Activated B cell treated with CpG ODN at 0.5 μM for 24 hours (primary cell): ENCODE measurements at places on chromosomes 6 and 20. TPM values are rescaled to one million over a fixed set of nuclear protein-coding genes. Genes with fewer than 3 reads are reported as not detected.

DNA sequence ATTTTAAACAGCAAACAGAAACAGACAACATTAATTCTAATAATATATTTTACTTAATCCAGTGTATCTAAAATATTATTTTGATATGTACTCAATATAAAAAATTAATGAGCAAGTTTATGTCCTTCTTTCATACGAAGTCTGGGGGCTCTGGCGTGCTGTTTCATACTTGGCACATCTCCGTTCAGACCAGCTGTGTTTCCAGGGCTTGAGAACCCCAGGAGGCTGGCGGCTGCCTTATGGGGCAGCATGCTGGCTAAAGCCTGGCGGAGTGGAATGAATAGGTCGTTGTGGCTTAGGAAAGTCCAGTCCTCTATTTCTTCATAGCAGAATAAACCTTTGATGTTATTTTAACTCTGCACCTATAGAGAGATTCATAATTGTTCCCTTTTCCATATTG, 43.3 kb downstream of the DUSP22 start:
- DNase-seq: peak; percentile 11
- H3K27ac ChIP-seq: no peak overlapping the region
- no peaks in the 10 kb centered on the region for H3K27me3 ChIP-seq
- H3K36me3 ChIP-seq: no peaks in the 10 kb centered on the region
- no peak overlapping the region for H3K4me3 ChIP-seq
- H3K4me1 ChIP-seq: peaks cover 67% of the 10 kb centered on the region

DNA sequence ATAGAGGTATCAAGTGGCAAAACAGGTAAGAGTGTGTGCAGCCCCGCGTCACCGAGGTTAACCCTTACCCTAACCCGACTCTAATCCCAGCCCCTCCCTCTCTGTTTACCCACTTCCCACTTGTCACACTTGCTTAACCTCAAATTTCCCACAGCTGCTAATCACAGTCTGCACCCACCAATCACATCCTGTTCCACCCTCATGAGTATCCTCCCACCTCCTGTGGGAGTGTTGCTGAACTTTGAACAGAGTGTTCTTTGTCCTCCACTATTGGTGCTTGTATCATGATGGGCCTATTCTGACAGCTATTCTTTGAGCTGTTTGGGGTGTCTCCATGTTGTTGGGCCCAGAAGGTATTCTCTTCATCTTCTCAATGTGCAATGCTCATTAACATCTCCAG, 487.8 kb downstream of the PTPRT start:
- no peaks in the 10 kb centered on the region for H3K27me3 ChIP-seq
- no peak overlapping the region for H3K27ac ChIP-seq
- no peaks in the 10 kb centered on the region for H3K4me1 ChIP-seq
- H3K36me3 ChIP-seq: no peaks in the 10 kb centered on the region

- peaks cover 15% of the 10 kb centered on the region for H3K27me3 ChIP-seq
- no peak overlapping the region for H3K4me3 ChIP-seq
- no peak for DNase-seq
- no peaks in the 10 kb centered on the region for H3K36me3 ChIP-seq
These were observed 21.0 kb upstream of the PRELID3B start for GRCh38 chr20:59063358-59064213.

DNA sequence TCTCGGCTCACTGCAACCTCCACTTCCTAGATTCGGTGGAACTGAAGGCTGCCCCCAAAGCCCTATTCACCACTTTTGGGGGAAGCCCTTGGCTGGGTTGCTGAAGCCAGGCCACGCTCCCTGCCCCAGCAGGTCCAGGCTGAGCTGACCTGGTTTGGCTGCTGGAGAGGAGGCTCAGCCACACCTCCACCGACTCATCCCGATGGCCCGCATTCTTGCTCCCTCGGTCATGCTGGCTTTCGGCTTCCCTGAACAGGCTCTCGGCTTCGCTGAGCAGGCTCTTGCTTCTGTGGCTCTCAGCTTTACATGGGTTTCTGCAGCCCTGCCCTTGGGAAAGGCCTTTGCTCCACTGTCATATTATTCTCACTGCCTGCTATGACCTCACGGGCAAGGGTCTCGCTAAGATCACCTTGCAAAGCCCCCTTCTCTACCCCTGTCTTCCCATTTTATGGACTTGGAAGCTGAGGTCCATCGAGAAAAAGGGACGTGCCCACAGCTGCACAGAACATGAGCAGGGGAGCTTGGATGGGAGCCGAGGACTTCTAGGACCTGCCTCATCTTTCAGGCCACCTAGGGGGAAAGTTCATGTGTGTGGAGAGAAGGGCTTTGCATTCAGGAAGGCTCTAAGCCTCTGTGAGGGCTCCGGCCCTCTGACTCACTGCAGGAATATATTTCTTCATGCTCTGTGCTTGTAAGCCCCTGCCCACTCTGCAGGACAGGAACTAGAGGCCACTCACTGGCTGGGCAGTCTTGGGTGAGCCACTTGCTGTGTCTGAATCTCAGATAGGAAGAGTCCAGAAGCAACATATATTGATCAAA, 15.6 kb downstream of the ARHGAP40 start:
- H3K27ac ChIP-seq: no peak overlapping the region
- peaks cover 38% of the 10 kb centered on the region for H3K27me3 ChIP-seq
- no peak for DNase-seq

DNA sequence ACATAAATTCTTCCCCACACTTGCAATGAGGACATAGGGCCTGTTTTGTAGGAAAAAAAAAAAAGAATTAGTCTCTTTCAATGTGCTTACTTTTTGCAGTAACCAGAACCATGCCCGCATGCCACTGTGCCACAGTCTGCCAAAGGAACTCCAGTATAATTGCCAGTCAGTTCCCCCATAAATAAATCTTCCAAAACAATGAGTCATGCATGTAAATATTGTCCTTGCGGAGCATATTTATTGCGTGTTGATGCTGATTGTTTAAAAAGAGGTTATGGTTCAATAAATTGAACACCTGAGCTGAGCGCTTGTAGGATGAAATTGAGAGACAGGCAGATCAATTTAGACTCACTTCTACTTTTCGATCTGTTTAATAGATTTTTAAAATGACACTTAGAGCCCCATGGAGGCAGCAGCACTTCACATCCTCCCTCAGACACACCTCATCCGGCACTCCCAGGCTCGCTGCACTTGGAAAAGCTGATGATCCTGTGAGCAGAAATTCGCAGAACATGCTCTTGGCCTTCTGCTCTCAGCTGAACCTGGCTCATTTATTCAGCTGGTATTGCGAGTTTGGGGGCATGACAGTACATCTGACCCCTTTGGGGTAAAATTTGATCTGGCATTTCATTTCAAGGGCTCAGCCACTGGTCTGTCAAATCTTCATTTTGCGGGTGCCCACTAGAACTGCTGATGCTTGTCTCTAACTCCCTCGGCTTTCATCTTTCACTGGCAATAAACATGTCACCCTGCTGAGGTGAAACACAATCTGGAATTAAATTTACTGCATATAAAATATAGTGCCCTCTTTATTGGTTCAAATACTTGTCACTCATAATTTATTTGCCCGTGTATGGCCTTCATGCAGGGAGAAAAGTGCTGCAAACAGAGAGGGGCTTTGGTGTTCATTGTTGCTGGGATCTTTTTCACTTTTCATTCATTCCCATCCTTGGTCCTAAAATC, 371.1 kb upstream of the POU3F2 start:
- no peak overlapping the region for H3K27ac ChIP-seq
- DNase-seq: no peak
- no peak overlapping the region for H3K4me3 ChIP-seq

The HTR1E gene
- total RNA-seq: not detected in 2 replicates

DNA sequence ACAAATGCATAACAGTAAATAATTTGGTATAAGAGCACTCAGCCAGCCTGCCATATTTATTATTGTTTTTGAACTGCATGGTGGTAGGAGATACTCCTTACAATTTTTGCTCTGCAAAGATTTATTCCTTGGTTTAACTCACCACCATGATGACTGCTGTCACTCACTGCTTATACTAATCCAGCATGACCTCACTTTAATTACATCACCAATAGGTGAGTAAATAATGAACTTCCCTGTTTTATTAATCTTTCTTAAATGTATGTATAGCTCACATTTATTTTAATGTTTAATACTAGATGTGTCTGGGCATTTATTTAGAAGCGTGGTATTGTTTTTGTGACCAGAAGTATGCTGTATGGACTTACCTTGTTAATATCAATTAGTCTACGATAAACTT, 12.8 kb upstream of the TP53TG5 start:
- no peak overlapping the region for H3K27ac ChIP-seq
- H3K4me3 ChIP-seq: no peak overlapping the region
- peaks cover 14% of the 10 kb centered on the region for H3K36me3 ChIP-seq
- DNase-seq: no peak

DNA sequence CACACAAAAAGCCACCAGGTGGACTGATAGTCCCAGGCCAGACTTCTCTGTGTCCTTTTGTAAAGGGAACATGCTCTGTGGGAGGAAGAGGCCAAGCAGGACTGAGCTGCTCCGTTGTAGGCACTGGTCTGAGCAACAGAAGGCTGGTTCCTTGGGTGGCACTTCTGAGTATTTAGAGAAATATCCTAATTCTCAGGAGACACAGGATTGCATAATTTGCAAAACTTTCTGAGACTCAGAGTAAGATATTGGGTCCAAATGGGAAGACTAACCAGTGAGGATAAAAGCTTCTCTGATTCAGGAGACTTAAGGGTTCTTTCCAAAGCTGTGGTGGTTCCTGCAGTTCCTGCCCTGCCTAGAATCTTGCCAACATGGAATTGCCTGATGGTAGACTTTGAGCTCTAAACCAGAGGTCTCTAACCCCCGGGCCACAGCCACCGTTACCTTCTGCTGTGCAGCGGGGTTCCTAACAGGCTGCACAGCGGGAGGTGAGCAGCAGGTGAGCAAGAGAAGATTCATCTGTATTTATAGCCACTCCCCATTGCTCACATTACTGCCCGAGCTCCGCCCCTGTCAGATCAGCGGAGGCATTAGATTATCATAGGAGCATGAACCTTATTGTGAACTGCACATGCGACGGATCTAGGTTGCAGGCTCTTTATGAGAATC, 107.0 kb downstream of the OLIG3 start:
- no peaks in the 10 kb centered on the region for H3K36me3 ChIP-seq
- H3K4me3 ChIP-seq: no peak overlapping the region
- H3K4me1 ChIP-seq: peaks cover 26% of the 10 kb centered on the region
- H3K27me3 ChIP-seq: no peaks in the 10 kb centered on the region
- H3K27ac ChIP-seq: no peak overlapping the region
- no peak for DNase-seq
